NCI-H226 (cell line): ENCODE measurements at places on chromosomes 16 and 17.

DNA sequence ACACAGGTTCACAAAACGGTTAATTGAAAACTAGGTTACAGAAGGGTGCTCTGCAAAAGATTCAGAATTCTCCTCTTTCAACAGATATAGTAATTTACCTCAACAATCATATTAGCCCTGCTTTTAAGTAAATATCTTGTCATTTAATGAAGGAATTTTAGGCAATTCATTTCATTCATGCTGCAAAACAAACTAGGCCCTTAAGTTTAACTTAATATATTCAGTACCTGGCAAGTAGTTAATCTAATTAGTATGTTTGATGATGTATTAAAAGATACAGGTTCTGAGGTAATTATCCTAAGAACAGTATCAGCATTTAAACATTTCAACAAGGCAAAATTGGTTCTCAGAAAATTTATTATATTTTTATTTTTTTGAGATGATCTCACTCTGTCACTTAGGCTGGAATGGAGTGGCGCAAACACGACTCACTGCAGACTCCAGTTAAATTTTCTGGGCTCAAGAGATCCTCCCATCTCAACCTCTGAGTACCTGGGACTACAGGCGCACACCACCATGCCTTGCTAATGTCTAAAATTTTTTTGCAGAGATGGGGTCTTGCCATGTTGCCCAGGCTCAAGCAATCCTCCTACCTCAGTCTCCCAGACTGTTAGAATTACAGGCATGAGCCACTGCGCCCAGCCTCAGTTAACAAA is 44.9 kb downstream of the SMURF2 start:
- DNase-seq, result peak; percentile 56

DNA sequence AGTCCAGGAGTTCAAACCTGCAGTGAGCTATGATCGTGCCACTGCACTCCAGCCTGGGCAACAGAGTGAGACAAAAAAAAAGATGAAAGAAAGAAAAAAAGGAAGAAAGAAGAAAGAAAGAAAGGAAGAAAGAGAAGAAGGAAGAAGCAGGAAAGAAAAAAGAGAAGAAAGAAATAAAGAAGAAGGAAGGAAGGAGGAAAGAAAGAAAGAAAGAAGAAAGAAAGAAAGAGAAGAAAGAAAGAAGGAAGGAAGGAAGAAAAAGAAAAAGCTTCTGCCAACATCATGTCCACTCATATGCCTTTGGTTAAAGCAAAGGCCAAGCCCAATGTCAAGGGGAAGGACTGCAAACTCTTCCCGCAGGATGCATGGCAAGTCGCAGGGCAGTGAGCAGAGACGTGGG is 143.2 kb downstream of the IRX3 start:
- no peak for DNase-seq

GRCh38 chr16:62644030-62644812 is 608.0 kb upstream of the CDH8 start:
- DNase-seq, result no peak

DNA sequence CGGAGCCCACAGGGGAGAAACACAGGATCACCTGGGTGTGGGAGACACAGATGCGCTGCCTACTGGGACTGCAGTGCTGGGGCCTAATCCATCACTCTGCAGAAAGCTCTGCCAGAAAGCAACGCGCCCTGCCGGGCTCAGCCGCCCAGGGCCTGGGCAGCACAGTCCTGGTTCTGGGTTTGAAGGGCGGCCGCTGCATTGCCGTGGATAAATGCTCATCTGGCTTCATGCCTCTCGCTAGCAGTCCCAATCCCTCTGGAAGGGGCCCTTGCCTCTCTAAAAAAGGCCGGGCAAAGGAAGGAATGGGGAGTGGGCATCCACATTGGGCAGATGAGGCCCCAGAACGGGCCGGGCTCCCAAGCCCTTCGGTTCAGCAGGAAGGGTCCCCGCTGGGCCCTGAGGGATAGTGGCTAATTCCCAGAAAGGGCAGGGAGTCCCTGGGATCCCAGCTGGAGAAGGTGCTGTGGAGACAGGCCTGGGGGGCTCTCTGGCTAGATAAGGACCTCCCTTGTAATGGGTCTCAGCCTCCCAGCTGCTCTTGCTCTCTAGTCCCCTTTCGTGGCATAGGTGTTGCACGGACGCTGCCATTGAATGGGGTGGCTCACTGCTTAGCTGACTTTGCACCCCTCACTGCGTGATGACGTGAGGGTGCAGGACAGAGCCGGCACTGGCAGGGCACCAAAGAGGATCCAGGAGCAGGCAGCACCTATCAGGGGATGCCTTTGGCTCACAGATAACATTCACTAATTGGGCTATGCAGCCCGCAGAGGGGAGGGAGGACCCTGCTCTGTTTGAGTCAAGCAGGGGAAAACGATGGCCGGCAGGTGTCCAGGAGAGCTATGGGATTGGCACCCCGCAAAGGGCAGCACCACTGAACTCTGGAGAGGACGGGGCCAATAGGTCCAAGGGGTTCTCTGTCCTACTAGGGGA is 88.6 kb downstream of the PGS1 start:
- DNase-seq, result no peak

DNA sequence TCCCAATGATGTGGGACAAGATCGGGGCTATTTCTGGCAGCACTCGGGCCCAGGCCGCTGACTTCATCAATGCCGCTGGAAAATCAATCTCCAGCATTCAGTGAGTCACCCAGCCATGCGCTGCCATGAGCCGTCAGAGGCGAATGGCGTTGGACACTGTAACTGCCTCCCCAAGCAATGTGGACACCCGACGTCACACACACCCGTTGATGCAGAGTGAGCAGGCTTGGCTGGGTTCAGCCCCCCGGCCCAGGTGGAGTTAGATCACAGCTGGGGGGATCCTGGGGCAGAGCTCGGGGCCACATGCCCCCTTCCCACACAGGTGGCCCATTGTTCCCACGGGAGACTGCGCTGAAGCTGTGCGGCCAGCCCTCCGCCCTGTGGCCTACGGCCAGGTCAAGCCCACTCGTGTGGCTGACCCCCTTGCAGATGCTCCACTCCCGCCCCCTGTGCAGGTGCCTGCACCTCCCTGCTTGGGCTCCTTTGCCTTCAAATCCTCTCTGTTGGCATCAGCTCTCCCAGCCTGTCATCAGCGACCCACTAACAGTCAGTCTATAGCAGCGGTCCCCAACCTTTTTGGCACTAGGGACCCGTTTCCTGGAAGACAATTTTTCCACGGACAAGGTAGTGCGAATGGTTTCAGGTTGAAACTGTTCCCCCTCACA is 89.9 kb downstream of the TBC1D16 start:
- no peak for DNase-seq
